ENCODE measurements at places on chromosomes 5 and 9. TPM values are rescaled to one million over a fixed set of nuclear protein-coding genes. Genes with fewer than 3 reads are reported as not detected.

GRCh38 chr9:131361202-131361833 lies 32.6 kb upstream of the PRRC2B start:
- DNase-seq: no peak

FIBCD1 gene
- 0.83 TPM for total RNA-seq

PCDHGC4 gene
- 1.5 TPM for total RNA-seq

GRCh38 chr9:113626735-113627495 lies 163.4 kb downstream of the RGS3 start:
- DNase-seq: no peak

SLC25A51 gene
- 41.9 TPM for total RNA-seq

DNA sequence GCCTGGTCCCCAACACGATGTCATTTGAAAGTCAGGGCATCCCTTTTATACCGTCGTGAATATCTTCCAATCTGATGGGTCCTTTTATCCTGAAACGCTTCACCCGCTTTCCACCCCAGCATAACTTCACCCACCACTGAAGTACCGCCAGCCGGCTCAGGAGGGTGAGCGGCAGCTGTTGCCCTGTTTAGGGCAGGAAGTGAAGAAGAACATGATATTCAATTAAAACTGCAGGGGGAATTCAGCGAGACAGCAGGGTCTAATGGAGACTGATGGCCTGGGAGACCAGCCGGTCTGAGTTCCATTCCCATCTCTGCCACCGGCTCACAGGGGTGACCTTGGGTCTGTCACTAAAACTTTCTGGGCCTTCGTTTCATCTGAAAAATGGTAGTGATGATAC lies 68.2 kb upstream of the EGFLAM start:
- no peak for DNase-seq

DNA sequence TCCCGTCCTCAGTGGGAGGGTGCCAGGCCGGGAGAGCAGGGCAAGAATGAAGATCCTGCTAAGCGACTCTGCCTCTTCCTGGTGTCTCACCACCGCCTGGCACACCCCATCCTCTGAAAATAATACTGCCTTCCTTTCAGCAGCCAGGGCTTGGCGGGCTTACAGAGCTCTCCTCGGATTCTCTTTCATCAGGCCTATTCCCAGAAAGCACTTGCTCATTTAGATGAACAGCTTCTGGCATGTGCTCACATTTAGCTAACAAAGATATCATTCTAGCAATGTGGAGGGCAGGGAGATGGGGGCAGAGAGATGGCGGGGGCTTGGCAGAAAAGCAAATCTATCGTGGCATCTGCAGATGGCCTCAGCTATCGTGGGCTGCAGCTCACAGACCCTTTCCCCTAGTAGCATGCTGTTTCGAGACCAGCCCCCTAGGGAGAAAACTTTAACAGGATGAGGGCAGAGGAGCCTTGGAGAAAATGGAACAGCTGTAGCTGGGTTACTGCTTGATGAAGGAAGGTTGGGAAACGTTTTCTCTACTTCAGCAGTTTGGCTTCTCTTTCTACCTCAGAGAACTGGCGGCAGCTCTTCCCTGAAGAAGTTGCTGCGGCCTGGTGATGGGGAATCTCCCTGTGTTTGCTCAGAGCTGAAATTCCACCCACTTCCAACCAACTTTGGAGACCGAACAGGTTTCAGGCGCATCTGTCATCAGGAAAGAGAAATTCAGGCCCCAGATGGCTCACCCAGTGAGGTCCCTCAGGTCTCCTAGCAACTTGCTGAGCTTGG lies 102.1 kb downstream of the TMEM174 start:
- DNase-seq: no peak

- DNase-seq: no peak
These were observed 14.5 kb downstream of the DMGDH start for GRCh38 chr5:79055017-79055416.

- DNase-seq: peak; percentile 81
These were observed 61.0 kb upstream of the SPTLC1 start for GRCh38 chr9:92176068-92176799.

MPDZ gene
- total RNA-seq: 105 TPM

DNA sequence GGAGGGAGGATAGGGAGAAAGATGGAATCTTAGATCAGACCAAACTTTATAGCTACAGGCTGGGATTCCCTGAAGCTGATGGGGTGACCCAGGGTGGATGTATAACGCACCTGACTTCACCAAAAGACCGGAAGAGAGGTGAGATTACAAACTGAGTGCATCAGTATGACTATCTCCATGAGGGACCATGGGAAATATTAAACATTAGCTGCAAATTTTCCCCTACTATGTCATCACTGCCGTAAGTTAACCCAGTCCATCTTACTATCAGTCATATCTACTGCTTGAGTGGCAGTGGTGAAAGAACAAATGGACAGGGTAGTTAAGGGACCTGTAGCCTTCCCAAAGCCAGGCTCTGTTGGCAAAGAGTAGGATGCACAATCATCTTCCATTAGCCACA lies 368.3 kb downstream of the EFNA5 start:
- no peak for DNase-seq

- DNase-seq: no peak
These were observed 153.4 kb upstream of the POU5F2 start for GRCh38 chr5:93894601-93895354.

- DNase-seq: no peak
These were observed 227.8 kb downstream of the SEMA5A start for GRCh38 chr5:9318031-9318430.

MLANA gene
- not detected for total RNA-seq

ARL14EPL gene
- total RNA-seq: not detected

- DNase-seq: no peak
These were observed 61.3 kb upstream of the HSPA9 start for GRCh38 chr5:138636398-138636944.

DNA sequence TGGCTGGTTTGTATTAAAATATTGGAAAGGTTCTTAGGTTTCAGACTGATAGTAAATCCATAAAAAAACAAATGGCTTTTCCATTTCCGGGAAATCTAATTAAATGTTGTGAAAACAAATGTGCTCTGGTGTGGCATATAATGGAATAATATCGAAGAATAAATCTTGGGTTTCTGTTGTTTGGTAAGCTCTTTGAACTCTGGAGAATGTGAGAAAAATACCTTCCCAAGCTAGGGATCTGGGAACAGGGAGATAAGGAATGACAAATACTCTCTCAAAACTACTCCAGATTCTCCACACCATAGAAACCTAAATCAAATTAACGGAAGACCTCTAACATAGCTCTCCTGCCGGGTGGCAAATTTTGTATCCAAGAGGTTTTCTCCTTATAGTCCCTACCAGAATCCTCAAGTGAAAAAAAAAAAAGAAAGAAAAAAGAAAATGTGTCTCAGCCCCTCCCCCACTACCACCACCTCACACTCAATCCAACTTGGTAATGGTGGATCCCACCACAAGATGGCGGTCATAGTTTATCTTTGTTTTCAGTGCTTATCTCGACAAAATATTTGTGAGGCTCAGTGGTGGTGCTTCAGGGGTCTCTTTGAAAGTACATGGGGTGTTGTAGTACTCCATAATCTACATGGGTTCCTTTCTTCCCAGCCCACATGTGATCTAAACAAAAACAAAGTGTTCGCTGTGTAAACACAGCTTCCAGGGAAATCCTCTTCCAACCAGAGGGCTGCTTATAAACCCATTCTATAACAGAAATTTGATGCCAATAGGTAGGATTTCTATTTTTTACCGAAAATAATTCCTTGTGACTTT lies 54.5 kb upstream of the FST start:
- no peak for DNase-seq

- DNase-seq: no peak
These were observed 96.3 kb downstream of the KIAA0825 start for GRCh38 chr5:94522117-94522516.

DNA sequence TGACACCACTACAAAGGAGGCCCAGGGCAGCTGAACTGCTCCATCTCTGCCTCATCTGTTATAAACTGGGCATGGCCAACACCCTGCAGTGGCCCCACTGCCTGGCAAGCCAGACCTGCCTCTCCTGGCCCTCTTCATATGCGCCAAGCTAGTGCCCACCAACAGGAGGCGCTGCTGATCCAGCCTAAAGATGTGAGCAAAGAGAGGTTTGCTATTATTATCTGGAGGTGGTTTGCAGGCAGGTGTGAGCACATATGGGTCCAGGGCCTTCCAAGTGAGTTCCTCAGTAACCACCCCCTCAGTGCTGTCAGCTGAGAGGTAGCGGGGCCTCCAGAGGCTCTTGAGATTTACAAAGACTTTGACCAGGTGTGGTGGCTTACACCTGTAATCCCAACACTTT lies 232.2 kb downstream of the SYK start:
- DNase-seq: no peak

DNA sequence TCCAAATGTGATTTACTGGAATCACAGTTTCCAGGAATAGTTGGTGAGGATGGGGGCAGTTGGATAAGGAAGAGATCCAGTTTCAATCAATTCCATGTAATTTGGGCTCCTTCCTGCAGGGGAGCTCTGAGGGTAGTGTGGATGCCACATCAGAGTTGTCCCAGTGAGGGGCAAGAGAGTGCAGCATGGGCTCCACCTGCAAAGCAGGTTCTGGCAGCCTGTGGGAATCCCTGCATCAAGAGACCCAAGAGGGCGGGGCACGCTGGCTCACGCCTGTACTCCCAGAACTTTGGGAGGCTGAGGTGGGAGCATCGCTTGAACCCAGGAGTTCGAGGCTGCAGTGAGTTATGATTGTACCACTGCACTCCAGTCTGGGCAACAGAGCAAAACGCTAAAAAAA lies 188.5 kb downstream of the CACNA1B start:
- DNase-seq: no peak

ZFP62 gene
- total RNA-seq: 17.7 TPM

GRCh38 chr5:97242341-97242740 lies 59.3 kb upstream of the RIOK2 start:
- DNase-seq: no peak

GRCh38 chr5:56815658-56816545 lies 553 bp downstream of the MAP3K1 start:
- DNase-seq: no peak

GRCh38 chr5:175614861-175615260 lies 43.0 kb upstream of the HRH2 start:
- DNase-seq: no peak

DNA sequence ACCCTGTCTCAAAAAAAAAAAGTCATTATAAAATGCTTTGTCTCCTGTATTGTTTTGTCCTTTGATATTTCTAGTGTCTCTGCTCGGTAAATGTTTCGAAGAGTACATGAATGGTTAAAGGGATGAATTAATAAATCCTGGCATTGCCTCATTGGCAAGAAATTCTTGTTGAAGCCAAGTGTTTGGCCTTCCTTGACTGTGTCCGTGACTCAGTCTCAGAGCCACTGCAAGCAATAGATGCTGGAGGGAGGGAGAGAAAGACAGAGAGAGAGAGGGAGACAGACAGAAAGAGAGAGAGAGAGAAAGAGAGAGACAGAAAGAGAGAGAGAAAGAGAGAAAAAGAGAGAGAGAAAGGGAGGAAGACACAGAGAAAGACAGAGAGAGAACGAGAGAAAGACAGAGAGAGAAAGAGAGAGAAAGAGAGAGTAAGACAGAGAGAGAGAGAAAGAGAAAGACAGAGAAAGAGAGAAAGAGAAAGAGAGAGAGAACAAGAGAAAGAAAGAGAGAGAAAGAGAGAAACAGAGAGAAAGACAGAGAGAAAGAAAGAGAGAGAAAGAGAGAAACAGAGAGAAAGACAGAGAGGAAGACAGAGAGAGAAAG lies 72.5 kb upstream of the RXRA start:
- no peak for DNase-seq

DNA sequence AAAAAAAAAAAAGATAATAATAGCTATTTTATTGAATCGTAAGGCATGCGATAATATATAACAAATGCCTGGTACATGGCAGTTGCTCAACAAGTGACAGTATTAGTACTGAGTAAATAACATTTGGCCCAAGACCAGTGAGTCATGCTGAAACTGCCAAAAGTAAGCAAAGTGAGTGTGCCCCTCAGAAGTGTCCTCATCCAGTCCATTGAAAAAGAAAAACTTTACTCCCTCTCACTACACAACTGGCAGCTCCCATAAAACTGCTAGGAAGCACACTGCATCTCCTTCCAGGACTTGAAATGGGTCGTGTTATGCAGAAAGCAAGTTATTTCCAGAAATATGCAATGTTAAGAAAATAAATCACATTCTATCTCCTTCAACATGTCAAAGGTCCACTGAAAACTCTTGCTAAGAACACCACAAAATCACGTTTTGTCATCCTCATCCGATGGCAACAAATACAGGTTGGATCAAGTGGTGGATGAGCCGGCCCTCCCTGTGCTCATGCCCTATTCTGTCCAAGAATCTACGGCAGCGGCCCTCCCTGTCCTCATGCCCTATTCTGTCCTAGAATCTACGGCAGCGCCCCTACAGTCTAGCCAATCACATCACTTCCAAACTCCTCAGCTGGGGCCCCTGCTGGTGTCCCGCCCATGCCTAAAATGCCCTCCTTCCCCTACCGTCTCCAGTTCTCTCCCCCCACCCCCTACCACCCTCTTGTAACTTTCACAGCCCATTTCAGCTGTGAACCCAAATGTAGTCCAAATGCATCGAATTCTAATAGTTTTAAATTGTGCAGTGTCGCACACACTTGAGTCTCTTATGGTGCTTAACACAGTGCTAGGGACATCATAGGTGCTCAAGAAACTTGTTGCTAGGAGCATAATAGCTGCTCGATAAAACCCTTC lies 12.5 kb downstream of the PTCH1 start:
- DNase-seq: no peak

DNA sequence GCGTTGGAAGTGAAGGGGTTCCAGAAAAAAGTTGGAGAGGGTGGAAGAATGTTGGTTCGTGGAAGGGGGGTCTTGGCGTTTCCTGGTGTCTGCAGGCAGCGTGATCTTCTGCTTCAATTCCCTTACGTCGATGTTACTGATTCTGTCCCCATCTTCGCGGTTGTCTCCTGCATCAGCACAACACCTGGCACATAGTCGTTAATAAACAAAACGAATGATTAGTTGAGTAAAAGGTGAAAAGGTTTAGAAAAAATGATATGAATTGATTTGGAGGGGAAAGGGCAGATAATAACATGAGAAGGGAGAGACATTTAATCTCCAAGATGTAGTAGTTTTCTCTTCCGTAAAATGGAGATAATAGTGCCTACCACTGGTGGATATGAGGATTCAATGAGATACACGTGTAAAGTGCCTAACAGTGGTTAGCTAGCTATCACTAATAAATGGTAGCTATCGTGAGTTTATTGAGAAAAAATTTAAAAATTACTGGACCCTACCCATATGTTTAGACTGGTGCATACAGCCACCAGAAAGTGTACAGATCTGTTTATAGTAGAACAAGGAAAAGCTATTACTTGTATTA lies 556 bp downstream of the MTREX start:
- no peak for DNase-seq
